ENCODE measurements at places on chromosomes 3 and 15.

GRCh38 chr3:134242649-134243617 lies 7.7 kb downstream of the RYK start:
- no peak for DNase-seq

GRCh38 chr3:134064081-134064480 lies 34.4 kb upstream of the SLCO2A1 start:
- DNase-seq = no peak

- no peak for DNase-seq
Observed at GRCh38 chr3:30293621-30294240, 312.7 kb upstream of the TGFBR2 start.

DNA sequence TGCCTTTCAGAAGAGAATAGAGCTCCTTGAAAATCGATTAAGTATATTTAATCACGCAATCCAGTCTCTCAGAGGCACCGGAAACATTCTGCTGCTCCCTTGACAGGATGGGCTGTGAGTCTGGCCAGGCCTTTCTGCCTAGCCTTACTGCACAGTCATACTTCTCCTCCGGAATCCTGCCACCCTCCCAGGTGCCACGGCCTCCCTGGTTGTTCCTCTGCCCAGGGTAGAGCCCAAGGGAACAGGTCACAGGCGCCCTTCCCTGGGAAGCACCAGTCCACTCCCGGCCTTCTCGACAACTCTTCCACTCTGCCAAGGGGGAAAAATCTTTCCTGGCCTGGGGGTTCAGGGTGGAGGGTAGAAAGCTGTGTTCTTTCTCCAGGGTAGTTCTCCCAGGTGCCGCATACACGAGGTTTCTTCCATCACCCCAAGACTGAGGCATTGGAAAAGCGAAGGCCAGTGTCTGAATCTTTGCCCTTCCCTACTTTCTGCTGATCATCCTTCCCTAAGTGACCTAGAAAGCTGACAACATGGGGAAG lies 17.4 kb upstream of the SYNM start:
- no peak for DNase-seq

DNA sequence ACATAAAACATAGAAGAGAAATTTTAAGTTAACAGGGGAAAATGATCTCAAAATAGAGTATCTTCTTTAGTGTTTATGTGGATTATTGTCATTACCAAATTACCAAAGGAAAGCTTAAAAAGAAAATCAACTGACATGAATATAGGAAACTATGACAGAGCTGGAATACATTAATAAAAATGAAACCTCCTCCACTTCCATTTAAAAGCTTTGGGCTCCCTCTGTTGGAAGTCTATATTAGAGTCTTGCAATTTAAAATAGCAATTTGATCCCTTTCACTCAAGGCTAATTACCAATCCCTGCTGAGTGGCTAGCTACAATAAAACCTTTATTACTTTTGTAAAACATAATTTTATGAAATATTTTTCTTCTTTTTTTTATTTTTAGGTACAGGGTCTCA lies 61.4 kb upstream of the IMPG2 start:
- no peak for DNase-seq

DNA sequence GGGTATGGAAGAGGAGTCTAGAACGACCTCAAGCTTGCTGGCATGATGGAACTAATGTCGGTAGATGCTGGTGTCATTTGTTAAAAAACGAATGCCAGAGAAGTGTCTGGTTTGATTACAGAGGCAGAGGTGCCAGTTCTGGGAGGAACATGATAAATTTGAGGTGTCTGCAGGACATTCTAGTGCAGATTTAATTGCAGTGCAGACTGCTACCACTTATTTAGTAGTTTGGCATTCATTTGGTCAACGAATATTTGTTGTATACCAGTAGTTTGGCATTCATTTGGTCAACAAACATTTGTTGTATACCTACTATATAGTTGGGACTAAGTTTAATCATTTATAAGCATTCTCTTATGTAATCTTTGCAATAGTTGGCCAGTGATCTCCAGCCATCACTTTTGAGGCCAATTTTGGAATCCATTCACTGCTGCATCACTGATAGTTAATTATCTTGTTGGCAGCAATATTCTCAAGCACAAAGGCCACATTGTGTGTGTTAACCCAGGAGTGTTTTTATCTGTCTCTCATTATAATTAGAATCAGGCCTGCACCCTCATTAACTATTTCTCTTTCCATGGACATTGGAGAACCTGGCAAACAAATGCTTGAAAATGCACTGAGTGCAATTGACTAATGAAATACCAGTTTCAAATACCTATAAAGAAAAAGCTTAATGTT lies 19.5 kb upstream of the TGFBR2 start:
- DNase-seq = no peak

GRCh38 chr3:139561959-139562676 lies 22.6 kb upstream of the RBP1 start:
- no peak for DNase-seq

GRCh38 chr3:15726881-15727280 lies 70.9 kb downstream of the ANKRD28 start:
- no peak for DNase-seq

- DNase-seq = no peak
Observed at GRCh38 chr15:82963471-82964341, 11.2 kb upstream of the HOMER2 start.

GRCh38 chr3:51338632-51339031 lies 46.5 kb upstream of the MANF start:
- no peak for DNase-seq

- no peak for DNase-seq
Observed at GRCh38 chr15:93182703-93183205, 93.7 kb upstream of the RGMA start.
